Astrocyte of the cerebellum (primary cell): ENCODE measurements at places on chromosomes 6 and 20.

GRCh38 chr6:31096656-31097055 lies 15.7 kb downstream of the C6orf15 start:
- DNase-seq = no peak

DNA sequence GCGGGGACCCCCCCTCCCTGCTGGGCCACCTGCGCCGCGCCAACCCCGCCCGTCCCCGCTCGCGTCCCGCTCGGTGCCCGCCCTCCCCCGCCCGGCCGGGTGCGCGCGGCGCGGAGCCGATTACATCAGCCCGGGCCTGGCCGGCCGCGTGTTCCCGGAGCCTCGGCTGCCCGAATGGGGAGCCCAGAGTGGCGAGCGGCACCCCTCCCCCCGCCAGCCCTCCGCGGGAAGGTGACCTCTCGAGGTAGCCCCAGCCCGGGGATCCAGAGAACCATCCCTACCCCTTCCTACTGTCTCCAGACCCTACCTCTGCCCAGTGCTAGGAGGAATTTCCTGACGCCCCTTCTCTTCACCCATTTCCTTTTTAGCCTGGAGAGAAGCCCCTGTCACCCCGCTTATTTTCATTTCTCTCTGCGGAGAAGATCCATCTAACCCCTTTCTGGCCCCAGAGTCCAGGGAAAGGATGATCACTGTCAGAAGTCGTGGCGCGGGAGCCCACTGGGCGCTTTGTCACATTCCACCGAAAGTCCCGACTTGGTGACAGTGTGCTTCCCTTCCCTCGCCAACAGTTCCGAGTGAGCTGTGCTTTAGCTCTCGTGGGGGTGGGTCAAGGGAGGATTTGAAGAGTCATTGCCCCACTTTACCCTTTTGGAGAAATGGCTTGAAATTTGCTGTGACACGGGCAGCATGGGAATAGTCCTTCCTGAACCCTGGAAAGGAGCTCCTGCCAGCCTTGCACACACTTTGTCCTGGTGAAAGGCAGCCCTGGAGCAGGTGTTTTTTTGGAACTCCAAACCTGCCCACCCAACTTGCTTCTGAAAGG lies 2.1 kb downstream of the VEGFA start:
- no peak for DNase-seq

GRCh38 chr6:9025796-9026394 lies 590.5 kb upstream of the SLC35B3 start:
- DNase-seq = no peak

- DNase-seq = no peak
Observed at GRCh38 chr6:181049-181654, 111.1 kb upstream of the DUSP22 start.

DNA sequence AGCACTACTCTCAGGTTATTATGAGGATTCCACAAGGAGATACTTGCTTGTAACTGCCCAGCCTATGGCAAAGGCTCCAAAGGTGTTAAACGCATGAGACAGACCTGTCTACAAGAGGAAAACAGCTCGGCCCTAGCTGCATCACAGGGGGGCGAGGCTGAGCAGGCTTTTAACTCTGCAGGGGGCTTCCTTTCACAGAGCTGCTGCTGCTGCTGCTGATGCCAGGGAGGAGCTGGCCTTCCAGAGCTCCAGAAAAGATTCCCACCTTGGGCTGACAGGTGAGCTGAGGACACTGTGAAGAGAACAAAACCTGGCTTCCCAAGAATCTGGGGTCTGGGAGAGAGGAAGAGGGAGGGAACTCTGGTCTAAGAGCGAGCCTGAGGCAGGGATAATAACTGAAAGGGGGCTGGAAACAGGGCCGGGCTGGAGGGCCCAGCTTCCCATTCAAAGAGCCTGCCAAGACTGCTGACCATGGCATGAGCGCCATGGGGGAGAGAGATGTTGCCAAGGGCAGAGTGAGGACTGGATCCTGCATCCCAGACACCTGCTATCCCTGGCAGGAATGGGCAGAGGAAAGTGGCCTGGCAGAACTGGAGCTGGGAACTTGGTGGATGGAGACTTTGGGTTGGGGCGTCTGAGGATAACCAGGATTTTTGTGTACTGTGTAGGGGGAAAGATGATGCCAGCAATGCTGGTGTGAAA lies 211.1 kb upstream of the LRFN2 start:
- DNase-seq = no peak

DNA sequence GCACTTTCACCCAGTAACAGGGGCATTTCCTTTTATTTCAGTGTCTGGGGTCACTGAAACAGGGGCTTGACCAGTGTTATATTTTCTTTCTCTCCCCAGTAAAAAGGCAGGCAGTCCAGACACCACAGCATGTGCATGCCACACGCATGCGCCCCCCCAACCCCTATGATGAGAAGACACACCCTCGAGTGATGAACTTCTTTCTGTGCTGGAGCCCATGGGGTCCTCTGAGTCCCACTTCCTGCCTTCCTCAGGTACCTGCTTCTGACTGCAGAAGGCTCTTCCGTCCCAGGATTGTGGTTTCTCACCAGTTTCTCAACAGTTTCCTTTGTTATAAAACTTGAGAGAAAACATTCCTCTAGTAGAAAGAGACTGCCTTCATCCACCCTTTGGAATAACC lies 45.7 kb upstream of the TMEM181 start:
- DNase-seq = no peak

DNA sequence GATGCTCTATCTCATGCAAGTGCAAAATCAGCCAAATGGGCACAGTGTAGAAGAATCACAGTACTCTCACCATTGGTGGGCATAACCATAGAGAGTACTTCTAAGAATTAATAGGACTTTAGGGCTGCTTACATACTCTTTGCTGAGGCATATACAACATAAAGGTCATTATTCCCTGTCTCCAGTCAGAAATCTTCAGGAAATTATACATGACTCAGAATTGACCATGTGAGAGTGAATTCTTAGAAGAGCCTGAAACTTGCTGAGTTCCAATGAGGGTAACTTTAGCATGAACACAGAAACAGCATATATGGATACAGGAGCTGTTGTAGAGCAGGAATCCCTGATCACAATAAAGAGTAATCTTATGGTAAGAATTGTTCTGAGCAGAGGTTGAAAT lies 498.7 kb downstream of the TENT5A start:
- DNase-seq = no peak

DNA sequence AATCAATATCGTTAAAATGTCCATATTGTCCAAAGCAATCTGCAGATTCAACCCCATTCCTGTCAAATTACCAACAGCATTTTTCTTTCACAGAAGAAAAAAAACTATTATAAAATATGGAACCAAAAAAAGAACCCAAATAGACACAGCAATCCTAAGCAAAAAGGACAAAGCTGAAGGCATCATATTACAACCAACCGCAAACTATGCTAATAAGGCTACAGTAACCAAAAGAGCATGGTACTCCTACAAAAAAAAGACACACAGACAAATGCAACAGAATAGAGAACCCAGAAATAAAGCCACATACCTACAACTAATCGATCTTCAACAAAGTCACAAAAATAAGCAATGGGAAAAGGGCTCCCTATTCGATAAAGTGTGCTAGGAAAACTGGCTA lies 49.2 kb downstream of the RNGTT start:
- no peak for DNase-seq

DNA sequence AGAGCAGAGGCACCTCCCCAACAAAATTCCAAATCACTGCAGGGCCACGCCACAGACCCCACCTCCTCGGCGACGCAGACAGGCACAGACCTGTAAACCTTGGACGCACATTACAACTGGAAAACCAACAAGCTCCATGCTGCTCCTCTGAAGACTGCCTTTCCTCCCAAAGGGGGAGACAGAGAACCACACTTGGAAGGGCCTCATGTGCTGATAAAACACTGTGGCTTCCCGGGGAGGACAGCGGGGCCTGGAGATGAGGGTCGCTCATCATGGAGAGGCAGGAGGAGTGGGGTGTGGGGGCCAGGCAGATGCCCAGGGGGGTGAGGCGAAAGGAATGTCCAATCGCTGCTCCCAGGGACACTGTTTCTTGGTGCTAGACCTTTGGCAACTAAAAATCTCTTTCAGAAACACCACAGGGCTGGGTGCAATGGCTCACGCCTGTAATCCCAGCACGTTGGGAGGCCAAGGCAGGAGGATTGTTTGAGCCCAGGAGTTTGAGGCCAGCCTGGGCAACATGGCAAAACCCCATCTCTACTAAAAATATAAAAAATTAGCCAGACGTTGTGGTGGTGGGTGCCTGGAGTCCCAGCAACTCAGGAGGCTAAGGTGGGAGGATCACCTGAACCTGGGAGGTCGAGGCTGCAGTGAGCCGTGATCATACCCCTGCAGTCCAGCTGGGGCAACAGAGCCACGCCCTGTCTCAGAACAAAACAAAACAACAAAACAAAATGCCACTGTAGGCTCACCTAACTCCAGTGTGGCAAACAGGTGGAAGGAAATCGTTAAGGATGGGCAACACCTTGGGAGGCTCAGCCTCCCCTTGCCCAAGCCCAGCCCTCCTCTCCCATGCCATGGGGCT lies 53.8 kb downstream of the ABHD12 start:
- DNase-seq = peak; percentile 15

- no peak for DNase-seq
Observed at GRCh38 chr6:85417336-85417735, 32.5 kb upstream of the NT5E start.

- DNase-seq = no peak
Observed at GRCh38 chr6:41527721-41528408, 18.3 kb upstream of the FOXP4 start.

DNA sequence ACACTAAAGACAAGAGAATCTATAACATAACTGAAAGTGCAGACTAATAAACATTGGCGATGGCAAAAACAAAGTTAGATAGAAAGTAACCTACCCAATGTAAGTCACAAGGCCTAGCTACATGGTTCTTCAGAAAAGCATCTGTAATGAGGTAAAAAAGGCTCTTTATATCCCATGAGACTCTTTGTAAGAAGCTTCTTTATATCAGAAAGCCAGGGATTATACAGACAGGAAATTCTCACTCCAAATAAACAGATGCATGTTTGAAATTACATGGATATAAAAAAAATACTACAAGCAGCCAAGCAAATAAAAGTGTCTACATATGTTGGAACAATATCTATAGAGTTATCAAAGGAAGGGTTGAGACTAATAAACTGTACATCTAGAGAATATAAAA lies 284.9 kb upstream of the NRSN1 start:
- no peak for DNase-seq

GRCh38 chr20:61120595-61121515 lies 131.2 kb upstream of the CDH4 start:
- peak; percentile 9 for DNase-seq

DNA sequence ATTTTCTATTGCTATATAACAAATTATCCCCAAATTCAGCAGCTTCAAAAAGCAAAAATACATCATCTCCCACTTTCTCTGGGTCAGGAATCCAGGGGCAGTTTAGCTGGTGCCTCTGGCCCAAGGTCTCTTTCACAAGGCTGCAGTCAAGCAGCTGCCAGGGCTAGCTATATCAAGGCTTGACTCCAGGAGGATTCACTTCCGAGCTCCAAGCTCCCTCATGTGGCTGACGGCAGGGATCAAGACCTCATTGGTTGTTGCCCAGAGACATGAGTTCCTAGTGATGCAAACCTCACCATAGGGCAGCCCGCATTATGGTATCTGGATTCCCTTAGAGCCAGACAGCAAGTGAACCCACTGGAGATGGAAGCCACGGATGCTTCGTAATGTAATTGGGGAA lies 1.3 kb upstream of the VNN1 start:
- no peak for DNase-seq

- DNase-seq = peak; percentile 76
Observed at GRCh38 chr20:25573288-25574251, 11.8 kb downstream of the NINL start.

DNA sequence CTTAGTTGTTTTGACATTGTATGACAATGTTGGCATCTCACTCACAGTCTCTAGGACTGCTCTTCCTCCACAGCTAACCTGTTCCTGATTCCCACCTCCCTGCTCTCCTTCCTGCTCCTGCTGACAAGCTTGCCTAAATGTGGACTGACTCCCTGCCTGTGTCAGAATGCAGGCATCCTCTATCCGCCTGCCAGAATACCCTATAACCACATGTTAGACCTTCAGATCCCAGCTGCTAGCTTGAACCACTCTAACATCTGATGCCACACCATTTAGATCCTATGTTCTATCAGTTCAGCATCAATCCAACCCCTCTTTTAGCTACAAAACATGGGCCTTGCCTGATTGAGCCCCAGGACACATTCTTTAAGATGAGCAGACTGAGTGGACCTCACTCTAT lies 12.2 kb downstream of the FILIP1 start:
- no peak for DNase-seq

DNA sequence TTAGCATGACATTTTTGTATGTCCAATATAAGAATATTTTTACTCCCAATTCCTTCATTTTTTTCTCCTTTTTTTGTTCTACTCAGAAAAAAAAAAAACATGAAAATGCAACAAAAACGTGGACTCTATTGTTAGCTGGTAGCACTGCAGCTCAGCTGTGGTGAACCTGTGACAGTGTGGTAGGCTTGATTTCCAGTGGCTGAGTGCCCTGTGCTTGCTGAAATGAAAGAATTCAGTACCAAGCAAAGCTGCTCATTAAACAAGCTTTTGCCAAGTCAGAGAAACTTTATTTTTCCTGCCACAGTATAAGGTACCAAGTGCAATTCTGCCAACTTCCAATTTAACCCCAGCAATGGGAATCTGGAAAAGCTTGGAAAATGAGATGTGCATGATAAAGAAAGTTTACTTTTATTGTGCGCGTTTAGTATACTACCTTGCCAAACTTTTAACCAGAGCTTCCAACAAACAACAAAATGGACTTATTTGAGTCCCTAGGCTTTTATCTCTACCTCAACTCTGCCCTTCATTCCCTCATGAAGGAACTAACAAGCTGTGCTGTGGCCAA lies 215.2 kb downstream of the SLC35F1 start:
- DNase-seq = no peak

DNA sequence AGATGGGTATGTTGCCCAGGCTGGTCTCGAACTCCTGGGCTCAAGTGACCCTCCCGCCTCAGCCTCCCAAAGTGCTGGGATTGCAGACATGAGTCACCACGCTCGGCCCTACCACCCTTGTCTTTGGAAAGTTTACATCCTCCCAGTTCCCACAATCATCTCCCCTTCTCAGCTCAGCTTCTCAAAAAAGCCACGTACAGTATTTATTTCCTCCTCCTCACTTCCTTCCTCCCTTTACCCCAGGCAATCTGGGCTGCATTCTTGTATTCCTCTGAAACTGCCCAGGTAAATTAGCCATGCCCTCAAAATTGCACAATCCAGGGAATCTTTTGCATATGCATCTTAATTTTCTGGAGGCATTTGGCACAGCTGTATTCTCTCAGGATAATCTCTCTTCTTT lies 7.4 kb upstream of the SLC23A2 start:
- DNase-seq = no peak

DNA sequence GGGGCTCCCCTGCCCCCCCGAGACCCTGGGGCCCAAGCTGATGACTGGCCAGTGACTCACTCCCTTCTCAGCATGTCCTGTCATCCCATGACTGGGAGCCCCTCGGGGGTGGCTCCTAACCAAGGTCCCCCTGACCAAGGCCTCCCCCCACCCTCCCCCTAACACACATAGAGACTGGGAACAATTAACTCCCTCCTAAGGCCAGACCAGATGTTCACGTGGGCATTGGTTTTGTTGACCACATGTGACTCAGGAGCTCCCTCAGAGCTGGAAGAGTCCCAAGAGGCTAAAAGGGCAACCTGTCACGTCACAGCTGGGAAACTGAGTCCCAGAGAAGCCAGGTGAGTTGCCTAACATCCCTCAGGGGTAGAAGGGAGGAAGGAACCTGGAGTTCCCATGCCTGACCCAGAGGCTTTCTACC lies 10.6 kb upstream of the CCN5 start:
- peak; percentile 44 for DNase-seq
